ENCODE measurements at places on chromosomes 2 and 18. TPM values are rescaled to one million over a fixed set of nuclear protein-coding genes. Genes with fewer than 3 reads are reported as not detected.

DNA sequence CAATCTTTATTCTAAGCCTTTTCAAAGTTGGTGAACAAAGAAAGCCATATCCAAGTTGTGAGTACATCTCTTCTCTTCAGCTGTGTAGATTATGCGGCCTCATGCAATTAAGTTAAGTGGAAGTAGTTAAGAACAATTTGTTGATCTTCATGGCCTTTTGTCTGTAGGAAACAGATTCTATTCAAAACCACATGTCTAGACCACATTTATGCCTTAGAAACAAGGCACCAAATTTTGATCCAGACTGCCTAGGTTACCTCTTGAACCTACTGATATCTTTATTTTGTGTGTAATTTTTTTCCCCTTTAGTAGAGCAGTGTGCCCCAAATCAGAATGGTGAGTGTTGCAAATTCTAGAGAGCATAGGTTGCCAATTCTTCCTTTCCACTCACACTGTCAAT lies 101.6 kb upstream of the CERS6 start:
- DNase-seq, result no peak
- H3K27me3 ChIP-seq, result no peaks in the 10 kb centered on the region
- no peaks in the 10 kb centered on the region for H3K4me1 ChIP-seq
- no peak overlapping the region for H3K4me3 ChIP-seq
- no peak overlapping the region for H3K27ac ChIP-seq

- no peaks in the 10 kb centered on the region for H3K4me1 ChIP-seq
- DNase-seq, result no peak
- H3K4me3 ChIP-seq, result no peak overlapping the region
These were observed 25.6 kb downstream of the B3GNT7 start for GRCh38 chr2:231421051-231421580.

DNA sequence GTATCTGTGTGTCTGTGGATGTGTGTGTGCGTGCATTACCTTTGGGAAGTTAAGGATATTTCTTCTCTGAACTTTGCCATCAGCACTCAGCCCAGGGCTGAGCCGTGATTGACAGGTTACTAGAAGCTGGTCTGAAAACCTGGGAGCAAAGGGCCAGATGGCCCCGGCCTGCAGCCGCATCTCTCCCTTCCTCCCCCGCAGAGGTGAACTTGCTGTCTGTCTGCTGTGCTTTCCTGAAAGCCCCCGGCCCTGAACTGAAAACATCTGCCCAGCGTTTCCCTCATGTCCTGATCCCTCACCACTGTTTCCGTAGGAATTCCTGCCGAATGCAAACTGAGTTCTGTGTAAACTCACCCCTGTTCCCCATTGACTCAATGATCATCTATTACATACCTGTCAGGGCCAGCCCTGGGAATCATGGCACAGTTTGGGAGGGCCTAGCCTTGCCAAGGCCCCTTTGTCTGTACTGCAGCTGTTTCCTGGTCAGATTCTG lies 45.8 kb downstream of the MYCN start:
- no peaks in the 10 kb centered on the region for H3K36me3 ChIP-seq
- no peak overlapping the region for H3K4me3 ChIP-seq
- no peak overlapping the region for H3K27ac ChIP-seq
- no peaks in the 10 kb centered on the region for H3K4me1 ChIP-seq

RAB6C gene
- not detected for total RNA-seq

ABCG5 gene
- not detected for total RNA-seq

TUBB8B gene
- not detected for total RNA-seq

MYCN gene
- total RNA-seq, result not detected

DNA sequence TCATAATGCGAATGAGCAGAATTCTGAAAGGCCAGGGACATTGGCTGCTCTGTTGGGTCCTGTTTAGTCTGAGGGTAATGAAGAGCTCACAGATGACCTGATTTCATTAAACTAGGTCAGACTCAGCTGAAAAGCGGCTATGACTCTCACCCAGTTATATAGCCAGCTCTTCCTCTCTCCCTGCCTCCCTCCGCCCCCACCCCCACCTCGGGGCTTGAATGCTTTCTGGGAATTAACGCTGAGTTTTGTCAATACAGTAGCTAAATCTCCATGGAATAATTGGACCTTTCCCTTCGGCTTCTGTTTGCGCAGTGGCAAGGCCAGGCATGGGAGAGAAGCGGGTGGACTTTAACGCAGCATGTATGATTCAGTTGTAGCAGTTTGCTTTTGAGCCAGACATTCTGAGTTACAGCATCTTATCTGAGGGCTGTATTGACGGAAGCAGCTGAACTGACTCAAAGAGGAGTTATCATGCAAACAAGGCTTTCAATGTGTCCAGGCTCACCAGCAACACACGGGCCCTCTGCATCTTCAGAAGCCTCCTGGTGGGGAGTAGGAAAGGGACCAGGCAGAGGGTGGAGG lies 110.6 kb downstream of the MYCN start:
- no peaks in the 10 kb centered on the region for H3K4me1 ChIP-seq
- no peak for DNase-seq
- H3K27me3 ChIP-seq, result no peaks in the 10 kb centered on the region
- no peaks in the 10 kb centered on the region for H3K36me3 ChIP-seq
- no peak overlapping the region for H3K27ac ChIP-seq

DNA sequence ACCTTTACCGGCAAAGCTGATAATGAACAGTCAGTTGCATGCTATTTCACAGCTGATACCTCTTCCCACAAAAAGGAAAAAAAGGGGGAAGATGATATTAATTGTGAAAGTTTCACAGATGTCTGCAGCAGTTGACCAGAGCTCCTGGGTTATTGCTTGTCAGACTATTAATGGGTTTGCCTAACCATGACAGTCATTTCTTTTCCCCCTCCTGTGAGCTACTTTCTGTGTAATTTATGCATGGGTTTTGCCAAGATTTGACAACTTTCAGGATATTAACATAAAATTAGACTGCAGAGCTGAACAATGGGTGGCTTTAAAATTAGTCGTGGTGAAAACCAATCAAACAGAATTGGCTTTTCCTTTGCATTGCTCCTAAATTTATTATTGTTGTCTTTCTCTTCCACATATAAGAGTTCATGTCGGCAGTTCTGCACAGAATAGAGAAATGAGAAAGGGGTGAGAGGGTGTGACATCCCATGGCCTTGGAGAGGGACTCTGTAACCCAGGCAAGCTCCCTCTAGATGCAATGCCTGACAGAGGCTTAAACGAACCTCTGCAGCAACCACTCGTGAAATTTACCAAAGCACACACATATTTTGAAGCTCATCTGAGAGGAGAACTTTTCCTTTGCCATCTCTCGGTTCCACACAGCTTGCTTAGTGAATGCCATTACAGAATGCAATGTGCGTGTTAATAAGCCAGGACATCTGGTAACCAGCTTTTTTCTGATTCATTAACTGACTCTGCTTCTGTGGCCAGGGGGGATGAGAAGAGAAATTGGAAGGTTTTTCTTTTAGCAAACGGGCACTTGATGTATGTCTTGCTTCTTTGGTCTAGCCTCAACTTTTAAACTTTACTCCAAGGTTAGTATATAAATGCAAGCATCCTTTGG lies 82.2 kb upstream of the ITGA4 start:
- peaks cover 6% of the 10 kb centered on the region for H3K36me3 ChIP-seq
- no peak overlapping the region for H3K4me3 ChIP-seq
- no peak overlapping the region for H3K27ac ChIP-seq

DNA sequence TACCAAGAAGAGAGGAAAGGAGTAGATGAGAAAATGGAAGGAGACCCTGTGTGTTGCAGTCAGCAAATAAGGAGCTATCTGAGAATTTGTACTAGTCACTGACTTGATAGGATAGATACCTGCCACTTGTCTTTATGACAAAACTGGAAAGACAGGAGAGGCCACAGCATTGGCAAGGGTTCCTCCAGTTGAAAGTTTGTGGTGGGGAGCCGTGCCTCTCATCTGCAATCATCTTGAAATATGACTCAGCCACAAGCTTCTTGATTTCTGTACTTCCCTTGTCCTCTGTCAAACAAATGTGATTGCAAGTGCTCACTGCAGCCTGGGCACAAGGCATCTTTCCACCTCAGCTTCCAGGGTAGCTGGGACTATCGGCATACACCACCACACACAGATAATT lies 99.1 kb downstream of the GREB1L start:
- H3K36me3 ChIP-seq, result no peaks in the 10 kb centered on the region
- peak; percentile 19 for DNase-seq
- H3K27me3 ChIP-seq, result no peaks in the 10 kb centered on the region
- H3K4me3 ChIP-seq, result no peak overlapping the region
- no peaks in the 10 kb centered on the region for H3K4me1 ChIP-seq

GRCh38 chr2:36770542-36771287 lies 74.2 kb downstream of the VIT start:
- H3K4me1 ChIP-seq, result no peaks in the 10 kb centered on the region
- H3K36me3 ChIP-seq, result no peaks in the 10 kb centered on the region
- H3K27ac ChIP-seq, result no peak overlapping the region
- H3K27me3 ChIP-seq, result no peaks in the 10 kb centered on the region

NRBP1 gene
- total RNA-seq, result 79.5 TPM

KIF5C gene
- total RNA-seq, result 0.21 TPM

GRCh38 chr2:99888617-99889016 lies 253.8 kb downstream of the AFF3 start:
- no peak overlapping the region for H3K27ac ChIP-seq
- H3K27me3 ChIP-seq, result no peaks in the 10 kb centered on the region
- no peaks in the 10 kb centered on the region for H3K36me3 ChIP-seq
- no peak for DNase-seq

CARF gene
- 6.8 TPM for total RNA-seq

ITM2C gene
- total RNA-seq, result 20.4 TPM

DNA sequence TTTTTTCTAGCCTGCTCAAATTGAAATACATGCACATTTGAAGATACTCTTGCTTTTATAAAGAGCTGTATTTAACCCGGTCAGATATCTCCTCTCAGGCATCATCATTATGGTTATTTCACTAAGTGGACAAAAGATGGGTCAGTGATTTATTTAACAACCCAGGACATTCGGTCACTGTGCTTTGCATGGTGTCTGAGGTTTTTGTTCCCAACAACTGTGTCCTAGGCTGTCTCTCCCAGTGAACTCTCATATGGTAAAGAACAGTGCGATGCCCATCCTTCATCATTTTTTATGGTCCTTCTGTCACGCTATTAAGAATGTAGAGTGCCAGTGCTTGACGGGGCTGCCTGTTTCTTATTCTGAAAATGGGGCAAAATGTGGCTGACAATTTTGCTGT lies 372.4 kb downstream of the PTPRM start:
- DNase-seq, result no peak
- H3K27ac ChIP-seq, result peak overlapping the region; percentile 96
- peaks cover 41% of the 10 kb centered on the region for H3K4me1 ChIP-seq
- no peak overlapping the region for H3K4me3 ChIP-seq
- H3K27me3 ChIP-seq, result no peaks in the 10 kb centered on the region

DNA sequence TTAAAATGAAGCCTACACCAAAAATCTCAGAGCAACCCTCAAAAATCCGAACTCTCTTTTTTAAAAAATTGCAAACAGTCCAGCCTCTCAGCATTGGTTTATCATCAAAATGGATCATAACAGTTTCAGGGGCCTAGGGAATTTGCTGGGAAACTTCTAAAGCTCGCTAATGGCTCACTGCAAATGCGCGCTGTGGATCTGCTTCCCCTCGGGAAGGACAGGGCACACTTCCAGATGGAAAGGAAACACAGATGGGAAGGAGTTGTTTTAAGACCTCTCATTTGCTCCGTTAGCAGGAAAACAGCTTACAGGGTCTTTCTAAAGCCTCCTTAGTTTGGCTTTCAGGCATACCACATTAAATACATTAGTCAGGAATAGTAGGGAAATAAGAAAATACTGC lies 27.2 kb downstream of the FECH start:
- no peak for DNase-seq
- H3K36me3 ChIP-seq, result peaks cover 58% of the 10 kb centered on the region
- no peaks in the 10 kb centered on the region for H3K27me3 ChIP-seq
- no peak overlapping the region for H3K4me3 ChIP-seq

DNA sequence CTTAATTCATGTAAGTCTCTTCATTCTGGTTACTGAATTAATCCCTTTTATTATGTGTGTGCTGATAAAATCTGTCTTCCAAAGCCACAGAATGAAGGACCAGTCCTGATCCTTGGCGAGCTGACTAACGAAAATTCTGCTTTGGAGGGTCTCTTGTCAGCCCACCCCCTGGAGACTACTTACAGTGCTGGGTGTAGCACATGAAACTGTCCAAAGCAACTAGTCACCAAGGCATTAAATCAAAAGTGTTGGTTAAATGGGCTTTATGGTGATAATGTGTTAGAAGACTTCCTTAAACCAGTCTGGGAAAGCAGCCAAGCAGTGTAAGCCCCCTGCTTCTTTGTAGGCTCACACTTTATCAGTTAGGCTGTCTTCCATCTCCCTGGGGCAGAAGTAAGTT lies 420.2 kb downstream of the SUCLG1 start:
- H3K27ac ChIP-seq, result no peak overlapping the region
- no peak for DNase-seq
- H3K4me3 ChIP-seq, result no peak overlapping the region
- peaks cover 3% of the 10 kb centered on the region for H3K4me1 ChIP-seq

DNA sequence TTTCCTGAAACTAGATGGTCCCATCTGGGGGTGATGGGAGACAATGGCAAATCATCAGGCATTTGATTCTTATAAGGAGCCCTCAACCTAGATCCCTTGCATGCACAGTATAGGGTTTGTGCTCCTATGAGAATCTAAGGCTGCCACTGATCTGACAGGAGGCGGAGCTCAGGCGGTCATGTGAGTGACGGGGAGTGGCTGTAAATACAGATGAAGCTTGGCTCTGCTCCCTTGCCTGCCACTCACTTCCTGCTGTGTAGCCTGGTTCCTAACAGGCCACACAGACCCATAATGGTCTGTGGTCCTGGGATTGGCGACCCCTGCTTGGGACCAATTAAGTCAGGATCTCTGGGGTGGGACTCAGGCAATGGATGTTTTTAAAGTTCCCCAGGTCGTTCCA lies 293.4 kb downstream of the ZNF521 start:
- H3K4me1 ChIP-seq, result no peaks in the 10 kb centered on the region
- DNase-seq, result no peak
- H3K4me3 ChIP-seq, result no peak overlapping the region
- no peaks in the 10 kb centered on the region for H3K27me3 ChIP-seq
- H3K27ac ChIP-seq, result no peak overlapping the region

SLC9A4 gene
- not detected for total RNA-seq
